A172 (cell line): ENCODE measurements at places on chromosomes 12 and 14. TPM values are rescaled to one million over a fixed set of nuclear protein-coding genes. Genes with fewer than 3 reads are reported as not detected.
A peak's percentile ranks its signal among the peaks of the same experiment; 100 is the strongest.

GRCh38 chr14:99625476-99625875 is 19.5 kb upstream of the HHIPL1 start:
- DNase-seq = no peak

Gene POTEG
- total RNA-seq = not detected in 2 replicates

- no peak for DNase-seq
These were observed 16.2 kb downstream of the PYGL start for GRCh38 chr14:50928002-50928635.

DNA sequence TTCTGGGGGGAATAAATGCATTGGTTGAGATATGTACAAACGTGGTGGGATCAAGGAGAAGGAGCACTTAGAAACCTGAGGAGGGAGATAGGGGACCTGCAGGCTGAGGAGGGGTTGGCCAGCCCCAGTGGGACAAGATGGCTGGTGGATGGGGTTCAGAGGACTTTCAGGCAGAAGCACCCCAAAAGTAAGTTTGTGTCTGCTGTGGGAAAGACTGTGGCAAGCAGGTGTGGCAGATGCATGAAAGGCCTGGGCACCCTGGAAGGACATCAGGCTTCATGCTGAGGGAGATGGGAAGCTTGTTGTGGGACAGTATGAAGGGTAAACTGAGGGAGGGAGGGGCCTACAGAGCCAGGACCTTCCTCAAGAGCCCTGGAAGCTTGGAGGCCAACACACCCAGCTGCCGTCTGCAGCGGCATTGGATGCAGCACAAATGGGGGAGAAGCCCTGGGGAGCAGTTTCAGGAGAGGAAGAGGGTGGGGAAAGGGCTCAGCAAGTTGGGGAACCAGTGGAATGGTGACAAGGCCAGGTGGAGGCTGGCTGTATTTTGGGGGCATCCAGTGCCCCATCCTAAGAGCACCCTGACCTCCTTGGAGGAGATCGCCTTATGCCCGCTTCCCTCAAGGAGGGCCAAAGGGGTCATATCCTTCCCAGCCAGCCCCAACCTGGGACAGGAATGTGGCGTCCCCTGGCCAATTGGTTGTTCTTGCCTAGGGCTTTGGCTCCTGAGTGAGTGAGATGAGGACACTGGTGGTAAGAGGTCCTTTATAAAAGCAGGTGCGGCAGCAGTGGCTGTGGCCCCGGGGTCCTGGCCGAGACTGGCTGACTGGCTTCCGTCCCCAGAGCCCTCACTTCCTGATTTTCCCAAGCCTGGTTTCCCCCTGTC is 20.7 kb downstream of the NFKBIA start:
- DNase-seq = no peak

GRCh38 chr12:26153421-26154154 is 28.8 kb upstream of the BHLHE41 start:
- DNase-seq = peak; percentile 93
